Urinary bladder (tissue), 4 donors: ENCODE measurements at places on chromosomes 1 and 21. TPM values are rescaled to one million over a fixed set of nuclear protein-coding genes. Genes with fewer than 3 reads are reported as not detected.

- DNase-seq: no peak
Measured at GRCh38 chr1:15507278-15507677, 16.7 kb downstream of the CASP9 start.

DNA sequence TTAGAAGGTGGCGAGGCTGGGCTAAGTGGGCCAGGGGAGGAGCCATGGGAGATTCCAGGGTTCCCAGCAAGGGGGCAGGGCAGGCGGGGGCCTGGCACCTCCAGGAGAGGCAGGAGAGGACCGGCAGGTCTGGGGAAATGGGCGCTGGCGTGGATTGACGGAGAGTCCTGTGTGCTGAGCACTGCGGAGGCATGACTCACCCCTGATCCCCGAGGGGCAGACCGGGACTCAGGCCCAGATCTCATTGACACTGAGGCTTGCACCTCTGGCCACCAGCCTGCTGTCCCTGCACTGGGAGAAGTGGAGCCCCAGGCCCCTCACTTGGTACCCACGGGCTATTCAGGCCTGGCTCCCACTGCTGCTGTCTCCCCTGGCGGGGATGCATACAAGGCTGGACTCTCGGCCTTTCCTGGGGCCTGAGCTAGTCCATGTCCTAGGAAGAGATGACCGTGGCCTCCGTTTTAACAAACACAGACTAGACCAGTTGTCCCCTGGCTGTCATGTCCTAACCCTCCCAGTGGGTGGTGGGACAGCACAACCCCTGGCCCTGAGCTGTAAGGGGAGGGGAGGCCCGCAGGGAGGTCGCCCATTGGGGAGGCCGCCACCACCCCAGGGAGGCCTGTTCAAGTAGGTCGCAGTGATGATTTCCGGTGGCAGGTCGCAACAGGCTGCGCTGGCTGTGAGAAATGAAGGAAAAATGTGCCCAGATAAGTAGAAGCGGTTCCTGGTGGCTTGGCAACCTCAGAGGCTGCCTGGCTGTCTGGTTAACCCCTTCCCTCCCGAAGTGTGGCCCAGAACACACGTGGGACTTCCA lies 39.7 kb downstream of the RIPK4 start:
- DNase-seq: peak; percentile 50

DNA sequence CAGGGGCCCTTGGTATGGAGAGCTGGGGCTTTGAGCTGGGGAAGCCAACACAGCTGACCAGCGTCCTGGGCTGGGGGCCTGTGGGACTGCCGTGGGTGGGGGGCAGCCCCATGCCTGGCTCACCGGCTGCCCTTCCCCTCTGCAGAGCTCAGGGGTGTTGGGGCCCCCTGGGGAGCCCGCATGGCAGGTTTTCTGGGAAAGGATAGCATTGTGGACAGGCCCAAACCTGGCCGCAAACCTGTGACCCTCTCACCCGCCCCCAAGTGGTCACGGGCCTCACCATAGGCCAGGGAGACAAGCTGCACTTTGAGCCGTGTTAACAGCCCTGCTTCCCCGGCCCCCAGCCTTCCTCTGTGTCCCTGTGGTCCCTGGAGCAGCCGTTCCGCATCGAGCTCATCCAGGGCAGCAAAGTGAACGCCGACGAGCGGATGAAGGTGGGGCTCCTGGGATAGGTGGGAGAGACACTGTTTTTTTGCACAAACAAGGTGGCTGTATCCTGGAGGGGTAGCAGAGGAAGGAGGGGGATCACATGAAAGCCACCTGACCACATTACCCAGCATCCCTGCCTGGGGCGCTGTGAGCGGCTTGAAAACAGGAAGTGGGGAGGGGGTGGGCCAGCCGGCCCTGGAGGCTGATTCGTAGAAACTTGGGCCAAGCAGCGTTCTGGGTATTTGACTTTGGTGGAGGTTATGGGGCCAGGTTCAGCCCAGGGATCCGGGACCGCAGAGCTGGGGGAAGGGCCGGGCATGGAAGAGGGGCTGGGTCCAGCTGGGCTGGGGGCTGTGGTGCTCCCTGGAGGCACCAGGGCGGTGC lies 65.9 kb downstream of the PIK3CD start:
- DNase-seq: peak; percentile 41

Gene NBL1
- 374 TPM for polyA plus RNA-seq

Gene SLC5A9
- 0.27 TPM for polyA plus RNA-seq

DNA sequence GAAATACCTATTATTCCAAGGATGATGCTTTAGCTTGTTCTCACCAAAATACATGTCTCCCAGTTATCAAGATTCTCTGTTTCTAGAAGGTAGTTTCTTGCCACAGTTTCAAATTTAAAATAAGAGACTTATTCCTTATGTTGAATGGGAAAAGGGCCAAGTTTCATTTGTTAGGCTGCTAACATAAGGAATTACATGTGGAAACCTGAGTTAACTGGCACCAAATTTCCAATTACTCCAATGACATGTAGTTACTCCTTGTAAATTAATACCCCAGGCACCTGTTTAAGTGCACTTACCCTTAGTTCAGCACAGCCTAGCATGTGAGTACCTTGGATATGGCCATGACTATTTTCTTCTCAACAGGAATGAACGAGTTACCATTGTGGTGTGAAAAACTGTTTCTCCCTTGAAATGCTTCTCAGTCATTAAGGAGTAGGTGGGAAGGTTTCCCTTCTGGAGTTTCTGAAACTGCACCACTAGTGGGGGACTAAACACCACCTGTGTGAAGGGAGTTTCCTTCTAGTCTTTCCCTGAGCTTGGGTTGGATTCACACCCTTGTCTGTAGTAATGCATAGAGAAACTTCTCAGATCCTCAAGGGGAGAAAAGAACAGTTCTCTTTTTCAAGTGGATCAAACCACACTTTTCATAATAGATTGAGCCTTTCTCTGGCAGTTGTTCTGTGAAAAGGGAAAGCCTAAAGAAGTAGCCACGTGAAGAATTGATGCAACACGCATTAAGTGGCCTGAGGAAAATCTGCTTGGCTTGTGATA lies 32.3 kb upstream of the LRRC8C start:
- no peak for DNase-seq

GRCh38 chr1:116804736-116805135 lies 50.5 kb downstream of the CD2 start:
- DNase-seq: no peak

DNA sequence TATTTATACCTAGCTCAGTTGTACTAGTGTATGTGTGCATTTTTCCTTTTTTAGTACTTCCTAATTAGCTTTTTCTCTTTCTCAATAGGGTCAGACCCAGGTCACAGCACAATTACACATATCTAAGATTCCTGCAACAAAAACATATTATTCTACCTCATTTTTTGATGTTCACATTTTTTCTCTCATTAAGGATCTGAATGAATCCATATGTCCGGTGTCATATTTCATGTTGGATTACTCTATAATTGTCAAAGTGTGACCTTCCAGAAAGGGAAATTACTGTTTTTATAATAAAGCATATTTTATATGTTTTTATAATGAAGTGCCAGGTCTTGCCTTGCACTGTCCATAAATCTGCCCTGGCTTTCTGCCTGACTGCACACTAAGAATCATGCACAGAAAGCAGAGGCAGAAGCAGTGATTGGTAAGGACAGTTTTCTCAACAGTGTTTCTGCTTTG lies 143.7 kb downstream of the KCNT2 start:
- DNase-seq: peak; percentile 14

Gene FCN3
- polyA plus RNA-seq: 4.5 TPM

DNA sequence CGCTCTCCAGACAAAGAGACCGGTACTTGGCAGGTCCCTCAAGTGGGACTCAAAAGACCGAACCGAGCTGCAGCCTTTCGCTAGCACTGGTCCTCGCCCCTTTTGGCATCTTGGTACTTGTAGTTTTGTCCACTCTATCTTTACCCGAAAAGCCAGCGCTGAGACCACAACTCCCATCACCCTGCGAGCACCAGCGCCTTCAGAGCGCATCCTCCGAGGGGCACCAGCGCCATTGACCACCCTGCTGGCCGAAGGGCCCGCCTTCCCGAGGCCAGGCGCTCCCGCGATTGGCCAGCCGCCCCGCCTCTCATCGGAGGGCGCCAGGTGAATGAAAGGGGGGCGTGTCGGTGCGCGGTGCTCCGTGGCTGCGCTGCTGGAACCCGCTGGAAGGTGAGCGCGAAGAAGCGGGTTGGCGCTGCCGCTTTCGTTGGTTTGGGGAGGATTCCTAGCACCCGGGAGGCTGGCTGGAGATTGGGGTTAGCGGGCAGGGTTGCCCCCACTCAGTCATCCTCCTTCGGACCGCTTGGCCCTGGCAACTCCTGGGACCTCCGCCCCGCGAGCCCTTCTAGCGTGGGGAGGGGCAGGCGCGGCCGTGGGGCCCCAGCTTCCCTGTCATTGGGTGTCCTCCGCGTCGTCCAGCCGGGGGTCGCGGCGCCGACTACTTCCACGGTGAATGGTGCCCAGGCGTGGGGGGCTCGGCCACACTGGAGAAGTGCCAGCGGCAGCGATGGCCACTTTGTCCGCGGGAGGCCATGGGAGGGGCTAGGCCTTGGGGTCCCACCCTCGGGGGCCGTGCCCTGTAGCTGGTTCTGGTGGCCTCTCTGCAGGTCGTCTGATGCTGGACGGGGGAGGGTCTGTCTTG lies at the start of gene ZBTB8B:
TSS of gene ZBTB8B (plus strand) at position 357 of the 862 bp plus-strand sequence. CDS start 5,553 bp downstream, outside the sequence.
- peak; percentile 87 for DNase-seq

GRCh38 chr1:178494569-178494971 lies 2.2 kb downstream of the CLEC20A start:
- DNase-seq: no peak

DNA sequence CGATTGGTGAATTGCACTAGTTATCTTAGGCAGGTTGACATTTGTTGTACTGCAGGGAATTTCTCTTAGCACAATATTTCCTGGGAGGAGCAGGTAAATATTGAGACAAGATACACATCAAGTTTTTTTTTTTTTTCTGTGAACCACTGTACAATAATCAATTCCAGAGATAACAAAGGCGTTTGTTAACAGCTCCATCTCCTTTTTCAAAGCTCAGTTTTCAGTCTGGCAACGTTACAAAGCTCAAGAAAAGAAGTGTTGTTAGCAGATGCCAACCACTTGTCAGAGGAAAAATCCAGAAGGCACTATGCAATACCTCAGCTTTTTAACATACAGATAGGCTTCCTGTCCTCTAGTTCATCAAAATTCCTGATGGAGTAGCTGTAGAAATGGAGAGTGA lies 40.9 kb upstream of the DAB1 start:
- DNase-seq: no peak

GRCh38 chr1:153866045-153866850 lies 56.5 kb downstream of the GATAD2B start:
- DNase-seq: no peak

DNA sequence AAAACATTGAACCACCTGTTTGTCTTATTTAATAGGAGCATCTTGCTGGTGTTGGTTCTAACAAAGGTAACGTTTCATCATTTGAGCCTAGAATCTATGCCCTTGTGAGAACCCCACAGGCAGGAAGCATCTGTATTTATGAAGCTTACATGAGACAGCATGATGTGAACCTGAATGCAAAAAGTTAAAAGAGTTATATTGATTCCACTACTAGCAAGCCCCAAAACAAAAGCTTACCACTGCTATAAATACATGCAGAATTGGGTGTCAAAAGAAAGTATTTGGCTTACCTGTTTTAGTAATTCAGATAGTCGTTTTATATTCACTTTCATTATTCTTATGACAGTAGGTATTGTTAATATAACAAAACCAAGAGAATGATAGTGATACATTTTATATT lies 301.2 kb upstream of the ADGRL2 start:
- no peak for DNase-seq

DNA sequence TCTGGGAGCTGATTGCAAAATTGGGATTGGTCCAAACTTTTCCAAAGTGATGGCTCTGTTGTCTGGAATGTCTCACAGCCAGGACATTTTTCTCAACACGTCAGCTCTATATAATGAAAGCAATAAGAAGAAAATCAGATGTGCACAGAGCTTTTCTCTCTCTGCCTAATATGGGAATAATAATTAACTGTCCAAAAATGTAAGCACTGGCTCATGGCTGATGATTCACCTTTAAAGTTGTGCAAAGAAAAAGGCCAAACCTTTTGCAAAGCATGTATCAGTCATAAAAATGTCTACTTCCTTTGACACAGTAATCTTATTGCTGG lies 30.4 kb downstream of the ZNF281 start:
- no peak for DNase-seq

GRCh38 chr1:53747841-53748240 lies 8.9 kb upstream of the GLIS1 start:
- no peak for DNase-seq

DNA sequence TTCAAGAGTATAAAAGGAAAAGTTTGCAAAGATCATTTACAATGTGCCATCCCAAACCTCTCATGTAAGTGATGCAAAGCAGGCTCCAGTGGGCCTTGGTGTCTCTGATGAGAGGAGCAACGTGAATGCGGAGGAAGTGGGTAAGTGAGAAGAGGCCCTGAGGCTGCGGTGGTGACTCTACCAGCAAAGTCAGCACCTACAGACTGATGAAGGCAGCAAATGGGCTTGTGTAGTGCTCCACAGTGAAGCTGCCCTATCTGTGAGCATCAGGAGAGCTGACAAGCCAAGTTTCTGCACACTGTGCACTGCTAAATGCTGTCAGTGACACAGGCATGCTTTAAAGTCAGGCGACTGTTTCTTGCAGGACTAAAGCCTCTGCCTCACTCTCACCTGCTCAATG lies 15.6 kb upstream of the RAP1A start:
- no peak for DNase-seq

Gene GLUL
- 1,565 TPM for polyA plus RNA-seq

GRCh38 chr1:57578680-57579079 lies 154.8 kb upstream of the DAB1 start:
- DNase-seq: no peak

DNA sequence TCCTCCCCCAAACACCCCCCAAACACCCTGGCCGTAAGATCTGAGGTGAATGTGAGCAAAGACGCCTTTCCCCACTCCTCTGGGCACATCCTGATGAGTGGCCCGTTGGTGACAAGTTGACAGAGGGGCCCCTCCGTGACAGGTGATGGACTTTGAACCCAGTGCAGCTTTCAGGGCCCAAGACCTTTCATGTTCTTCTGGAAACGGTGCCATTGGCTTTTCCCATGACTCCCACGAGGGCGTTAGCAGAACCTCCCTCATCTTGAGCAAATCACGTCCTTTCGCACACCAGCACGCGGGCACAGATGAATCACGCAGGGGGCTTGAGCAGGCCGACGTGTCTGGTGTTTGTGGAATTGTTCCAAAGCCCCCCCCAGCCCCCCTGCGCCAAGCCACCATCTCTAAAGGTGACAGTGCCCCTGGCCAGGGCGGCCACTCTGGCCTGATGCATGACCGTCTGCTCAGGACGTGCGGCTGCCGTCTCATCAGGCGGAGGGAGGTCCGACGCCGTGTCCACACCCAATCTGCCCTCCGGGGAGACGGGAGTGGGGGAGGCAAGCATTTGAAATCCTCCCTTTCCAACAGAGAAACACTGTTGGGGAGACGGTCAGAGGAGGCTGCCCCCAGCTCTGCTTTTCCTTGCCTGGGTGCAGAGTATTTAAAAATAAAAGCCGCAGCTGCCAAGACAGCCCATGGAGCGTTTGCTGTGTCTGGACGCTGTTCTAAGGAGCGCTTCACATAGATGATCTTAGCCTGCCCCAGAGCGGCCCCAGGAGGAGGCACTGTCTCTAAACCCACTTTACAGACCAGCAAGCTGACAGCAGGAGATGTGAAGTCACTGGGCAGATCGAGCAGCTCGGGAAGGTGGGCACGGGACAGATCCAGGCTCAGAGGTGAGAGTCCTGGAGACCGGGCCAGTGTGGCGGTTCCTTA lies 98.3 kb upstream of the ARHGEF16 start:
- DNase-seq: no peak

Gene RGS18
- 1.5 TPM for polyA plus RNA-seq
